DMS153 (cell line): ENCODE measurements at places on chromosomes 16 and 17.

DNA sequence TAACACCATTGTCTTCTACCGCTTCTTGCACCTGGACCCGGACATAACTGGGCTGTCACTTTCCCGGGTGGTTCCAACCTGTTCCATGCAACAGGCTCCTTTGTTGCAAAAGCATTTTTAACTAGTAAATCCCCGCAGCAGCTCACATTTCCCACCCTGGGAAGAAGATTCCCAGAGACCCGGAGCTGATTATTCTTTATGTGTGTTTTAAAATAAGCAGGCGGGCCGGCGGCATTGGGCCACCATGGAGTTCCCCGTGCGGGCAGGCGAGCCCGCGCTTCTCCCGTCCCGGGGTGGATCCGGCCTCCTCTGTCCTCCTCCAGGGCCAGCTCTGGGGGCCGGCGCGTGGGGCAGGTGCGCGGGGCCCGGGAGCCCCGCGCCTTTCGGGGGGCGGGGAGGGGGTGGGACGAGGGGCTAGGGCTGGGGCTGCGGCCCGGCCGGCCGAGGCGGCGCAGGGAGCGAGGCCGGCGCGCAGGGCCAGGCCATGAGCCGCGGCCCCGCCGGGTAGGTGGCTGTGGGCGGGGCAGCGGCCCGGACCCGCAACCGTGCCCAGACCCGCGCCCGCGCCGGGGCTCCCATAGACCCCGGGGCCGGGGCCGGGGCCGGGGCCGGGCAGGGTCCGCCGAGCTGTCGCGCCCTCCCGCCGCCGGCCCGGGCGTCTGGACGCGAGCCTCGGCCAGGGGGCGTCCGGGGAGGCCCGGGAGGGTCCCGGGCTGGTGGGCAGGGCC lies 1.7 kb downstream of the CRAMP1 start:
- no peak for DNase-seq

DNA sequence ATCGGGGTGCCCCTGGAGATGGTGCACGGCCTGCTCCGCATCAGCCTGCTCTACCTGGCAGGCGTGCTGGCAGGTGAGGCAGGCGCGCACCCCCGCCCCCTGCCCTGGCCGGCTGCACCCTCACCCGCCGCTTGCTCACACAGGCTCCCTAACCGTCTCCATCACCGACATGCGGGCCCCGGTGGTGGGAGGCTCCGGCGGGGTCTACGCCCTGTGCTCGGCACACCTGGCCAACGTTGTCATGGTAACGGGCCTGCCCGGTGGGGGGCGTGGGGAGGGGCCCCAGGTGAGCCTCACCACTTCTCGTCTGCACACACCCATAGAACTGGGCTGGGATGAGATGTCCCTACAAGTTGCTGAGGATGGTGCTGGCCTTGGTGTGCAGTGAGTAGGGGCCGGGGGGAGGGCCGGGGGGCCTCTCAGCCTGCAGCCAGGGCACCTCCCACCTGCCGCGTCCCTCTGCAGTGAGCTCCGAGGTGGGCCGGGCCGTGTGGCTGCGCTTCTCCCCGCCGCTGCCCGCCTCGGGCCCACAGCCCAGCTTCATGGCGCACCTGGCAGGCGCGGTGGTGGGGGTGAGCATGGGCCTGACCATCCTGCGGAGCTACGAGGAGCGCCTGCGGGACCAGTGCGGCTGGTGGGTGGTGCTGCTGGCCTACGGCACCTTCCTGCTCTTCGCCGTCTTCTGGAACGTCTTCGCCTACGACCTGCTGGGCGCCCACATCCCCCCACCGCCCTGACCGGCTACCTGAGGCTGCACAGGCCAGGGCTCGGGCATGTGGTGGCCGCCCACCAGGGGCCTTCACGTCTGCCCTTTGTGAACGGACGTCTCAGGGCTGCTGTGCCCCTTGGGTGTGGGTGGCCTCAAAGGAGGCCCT lies 2.1 kb downstream of the RHBDL1 start:
- peak; percentile 44 for DNase-seq

- no peak for DNase-seq
Measured at GRCh38 chr17:78971756-78972506, 7.8 kb downstream of the LGALS3BP start.

- DNase-seq = no peak
Measured at GRCh38 chr17:63949576-63950250, 17.6 kb upstream of the CD79B start.

- no peak for DNase-seq
Measured at GRCh38 chr16:8583732-8584131, 6.6 kb downstream of the TMEM114 start.

- DNase-seq = no peak
Measured at GRCh38 chr16:68997564-68997963, 107.9 kb upstream of the HAS3 start.

- no peak for DNase-seq
Measured at GRCh38 chr17:61005358-61005757, 327.7 kb downstream of the BCAS3 start.

- DNase-seq = no peak
Measured at GRCh38 chr17:75341784-75342486, 52.7 kb upstream of the SLC25A19 start.

DNA sequence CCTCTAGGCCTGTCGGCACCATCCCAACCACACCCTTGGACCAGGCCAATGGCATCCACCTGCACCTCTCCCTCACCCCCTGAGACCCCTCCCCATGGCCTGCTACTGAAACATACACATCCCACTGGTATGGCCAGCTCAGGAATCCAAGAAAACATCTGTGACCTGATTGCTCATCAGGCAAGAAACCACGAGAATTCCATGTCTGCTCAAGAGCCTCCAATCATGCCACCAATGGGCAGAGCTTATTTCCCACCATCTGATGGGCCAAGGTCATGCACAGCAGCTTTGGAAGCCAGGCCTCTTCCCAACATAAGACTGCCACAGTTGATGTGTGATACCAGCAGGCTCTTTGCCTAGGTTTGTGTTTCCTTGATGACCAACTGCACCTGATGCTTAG lies 190.1 kb downstream of the C16orf78 start:
- no peak for DNase-seq

GRCh38 chr17:72466606-72467005 lies 345.8 kb downstream of the SOX9 start:
- no peak for DNase-seq

DNA sequence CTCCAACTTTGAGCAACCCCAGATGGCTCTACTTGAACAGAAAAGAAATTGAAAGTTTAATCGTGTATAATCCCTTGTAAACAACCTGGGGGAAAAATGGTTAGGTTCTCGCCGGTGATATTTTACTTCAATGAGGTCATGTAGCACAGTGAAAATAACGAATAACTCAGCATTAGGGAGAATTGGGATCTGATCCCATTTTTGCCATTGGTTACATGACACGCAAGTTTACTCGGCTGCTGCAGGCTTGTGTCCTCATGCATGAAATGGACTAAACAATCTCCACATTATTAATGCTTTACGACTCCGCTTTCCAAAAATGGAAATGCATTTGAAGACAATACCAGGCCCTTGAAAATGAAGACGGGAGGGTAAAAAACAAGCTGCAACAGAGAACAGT lies 45.5 kb upstream of the LRRC37A3 start:
- no peak for DNase-seq

GRCh38 chr17:41615454-41615853 lies 2.9 kb upstream of the KRT16 start:
- no peak for DNase-seq

DNA sequence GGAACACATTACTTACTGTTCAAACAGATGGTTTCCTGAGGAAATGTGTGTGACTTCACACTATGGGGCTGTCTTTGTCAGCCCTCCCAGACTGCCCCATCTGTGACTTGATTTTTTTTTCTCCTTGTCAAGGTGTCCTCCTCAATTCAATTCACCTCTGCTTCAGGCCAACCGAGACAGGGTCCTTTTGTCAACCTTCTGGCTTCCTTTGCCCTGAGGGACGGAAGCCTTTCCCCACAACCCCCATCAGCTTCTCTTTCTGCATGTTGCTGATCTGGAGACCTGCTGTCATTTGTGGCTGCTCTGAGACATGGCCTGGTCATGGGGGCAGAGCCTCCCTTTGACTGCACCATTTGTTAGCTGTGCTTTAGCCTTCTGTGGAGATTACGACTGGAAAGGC lies 21.3 kb upstream of the RGS9 start:
- no peak for DNase-seq

GRCh38 chr16:87465306-87465705 lies 27.5 kb downstream of the ZCCHC14 start:
- DNase-seq = no peak

GRCh38 chr17:8019665-8020650 lies 17.5 kb downstream of the GUCY2D start:
- DNase-seq = no peak

GRCh38 chr17:43832976-43833829 lies at the start of gene MPP3:
Gene MPP3 (minus strand): TSS chr17:43833146. CDS start chr17:43831906, 1,240 bp downstream.
- peak; percentile 19 for DNase-seq

DNA sequence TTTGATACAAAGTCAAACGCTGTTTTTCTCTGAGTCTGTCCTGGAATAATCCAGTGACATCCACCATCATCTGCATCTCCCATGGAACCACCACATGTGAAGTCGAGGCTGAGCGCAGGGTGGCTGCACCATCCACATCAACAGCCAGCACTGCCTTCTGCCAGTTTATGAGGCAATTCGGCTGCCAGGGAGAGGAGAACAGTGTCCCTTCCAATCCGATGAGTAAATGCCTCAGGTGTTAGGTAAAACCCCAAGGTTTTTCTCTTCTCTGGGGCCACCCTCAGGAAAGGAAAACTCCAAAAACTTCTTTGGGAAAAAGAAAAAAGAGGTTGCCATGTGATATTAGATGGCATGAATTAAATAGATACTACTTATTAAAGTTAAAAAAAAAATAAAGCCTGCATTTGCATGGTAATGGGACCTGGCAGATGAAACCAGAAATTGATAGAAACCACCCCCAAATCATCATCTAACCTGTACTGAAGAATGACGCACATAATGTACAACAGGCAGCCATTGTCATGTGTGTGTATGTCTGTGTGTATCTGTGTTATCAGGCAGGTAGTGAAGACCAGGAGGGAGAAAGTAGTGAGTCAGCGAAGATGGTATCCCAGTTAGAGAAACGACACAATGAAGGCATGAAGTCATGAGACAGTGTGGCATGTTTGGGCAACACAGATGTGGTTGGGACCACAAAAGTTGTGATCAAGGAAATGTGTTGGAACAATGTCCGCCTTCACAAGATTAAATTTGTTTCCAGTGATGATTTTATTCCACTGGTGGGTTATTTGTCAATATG lies 478.7 kb downstream of the CDH13 start:
- no peak for DNase-seq

DNA sequence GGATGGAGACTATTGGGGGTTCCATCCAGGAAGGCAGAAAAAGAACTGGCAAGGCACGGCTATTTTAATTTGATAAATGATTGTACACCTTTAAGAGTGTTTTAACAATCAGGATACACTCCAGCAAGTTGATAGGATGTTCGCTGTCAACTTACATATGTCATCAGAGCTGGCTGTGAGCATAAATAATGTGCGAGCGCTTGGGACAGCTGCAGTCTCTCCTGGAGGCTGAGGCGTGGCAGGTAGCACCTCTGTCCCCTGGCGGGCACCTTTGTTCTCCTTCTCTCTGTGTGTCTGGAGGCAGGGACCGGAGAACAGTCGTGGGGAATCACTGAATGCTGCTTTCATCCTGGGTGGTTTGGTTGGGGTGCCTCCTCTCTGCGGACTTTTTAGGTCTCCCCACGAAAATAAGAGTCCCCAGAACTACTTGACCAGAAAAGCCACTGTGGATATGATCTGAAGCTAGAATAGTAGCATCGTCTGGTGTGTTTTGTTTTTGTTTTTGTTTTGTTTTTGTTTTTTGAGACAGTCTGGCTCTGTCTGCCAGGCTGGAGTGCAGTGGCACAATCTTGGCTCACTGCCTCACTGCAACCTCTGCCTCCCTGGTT lies 9.4 kb downstream of the BAHCC1 start:
- peak; percentile 89 for DNase-seq

GRCh38 chr16:86836503-86837129 lies 258.3 kb downstream of the FOXL1 start:
- no peak for DNase-seq

GRCh38 chr16:4404247-4404966 lies 12.0 kb downstream of the CORO7 start:
- DNase-seq = no peak

GRCh38 chr16:11793840-11794239 lies 3.2 kb downstream of the ZC3H7A start:
- no peak for DNase-seq

DNA sequence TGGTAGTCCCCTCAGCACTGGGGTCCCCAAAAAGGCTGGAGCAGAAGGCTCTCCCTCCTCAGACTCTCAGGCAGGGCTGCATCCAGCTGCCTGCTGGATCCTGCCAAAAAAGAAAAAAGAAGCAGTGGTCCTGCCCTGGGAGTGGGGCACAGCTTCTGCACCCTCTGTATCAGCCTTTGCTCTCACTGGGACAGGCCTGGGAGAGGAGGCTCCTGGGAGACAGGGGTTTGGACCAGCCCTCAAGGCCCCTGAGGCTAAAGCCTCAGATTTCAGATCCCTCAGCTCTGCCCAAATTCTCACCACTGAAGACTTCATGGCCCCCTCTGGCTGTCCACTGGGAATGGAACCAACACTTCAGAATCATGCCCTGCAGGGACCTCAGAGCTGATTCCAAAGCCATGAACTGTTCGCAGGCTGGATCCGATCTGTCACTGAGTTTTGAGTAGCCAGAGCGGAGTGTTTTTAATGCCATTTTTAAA lies 96.9 kb downstream of the C16orf78 start:
- DNase-seq = no peak

DNA sequence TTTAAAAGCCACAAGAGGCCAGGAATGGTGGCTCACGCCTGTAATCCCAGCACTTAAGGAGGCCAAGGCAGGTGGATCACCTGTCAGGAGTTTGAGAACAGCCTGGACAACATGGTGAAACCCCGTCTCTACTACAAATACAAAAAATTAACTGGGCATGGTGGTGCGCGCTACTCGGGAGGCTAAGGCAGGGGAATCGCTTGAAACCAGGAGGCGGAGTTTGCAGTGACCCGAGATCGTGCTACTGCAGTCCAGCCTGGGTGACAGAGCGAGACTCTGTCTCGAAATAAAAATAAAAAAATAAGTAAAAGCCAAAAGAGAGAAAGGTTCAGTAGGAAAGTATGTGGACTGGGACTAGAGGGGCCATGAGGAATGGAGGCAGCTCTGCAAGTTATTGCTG lies 13.1 kb upstream of the ITGAL start:
- DNase-seq = no peak

DNA sequence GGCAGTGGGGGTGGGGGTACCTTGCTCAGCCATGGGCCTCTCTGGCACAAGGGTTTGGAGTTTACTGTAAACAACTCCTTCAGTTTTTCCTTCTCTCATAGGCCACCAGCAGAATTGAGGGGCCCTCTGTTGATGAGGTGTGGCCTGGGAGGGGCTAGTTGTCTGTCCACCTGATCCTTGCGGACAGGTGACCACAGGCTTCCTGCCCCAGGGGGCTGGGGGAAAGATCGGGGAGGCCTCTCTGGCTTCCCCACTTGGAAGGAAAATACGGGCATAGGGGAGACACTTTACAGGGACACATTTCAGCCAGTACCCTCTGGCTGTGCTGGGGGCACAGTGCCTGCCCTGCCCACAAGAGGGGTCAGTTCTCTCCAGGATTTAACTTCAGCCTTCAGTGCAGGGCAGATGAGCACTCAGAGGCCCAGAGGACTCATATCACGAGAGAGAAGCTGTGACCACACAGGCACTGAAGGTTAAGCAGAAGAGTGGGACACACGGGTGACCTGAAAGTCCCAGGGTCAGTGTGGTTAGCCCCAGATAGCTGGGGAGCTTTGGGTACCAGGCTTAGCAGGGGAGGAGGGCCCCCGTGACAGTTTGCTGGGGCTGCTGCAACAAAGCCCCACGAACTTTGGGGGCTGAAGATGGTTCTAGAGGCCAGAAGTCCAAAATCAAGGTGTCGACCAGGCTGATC lies 245.9 kb downstream of the SEC14L1 start:
- no peak for DNase-seq
